Mesendoderm (in vitro differentiated cells): ENCODE measurements at places on chromosomes 12 and 14.

DNA sequence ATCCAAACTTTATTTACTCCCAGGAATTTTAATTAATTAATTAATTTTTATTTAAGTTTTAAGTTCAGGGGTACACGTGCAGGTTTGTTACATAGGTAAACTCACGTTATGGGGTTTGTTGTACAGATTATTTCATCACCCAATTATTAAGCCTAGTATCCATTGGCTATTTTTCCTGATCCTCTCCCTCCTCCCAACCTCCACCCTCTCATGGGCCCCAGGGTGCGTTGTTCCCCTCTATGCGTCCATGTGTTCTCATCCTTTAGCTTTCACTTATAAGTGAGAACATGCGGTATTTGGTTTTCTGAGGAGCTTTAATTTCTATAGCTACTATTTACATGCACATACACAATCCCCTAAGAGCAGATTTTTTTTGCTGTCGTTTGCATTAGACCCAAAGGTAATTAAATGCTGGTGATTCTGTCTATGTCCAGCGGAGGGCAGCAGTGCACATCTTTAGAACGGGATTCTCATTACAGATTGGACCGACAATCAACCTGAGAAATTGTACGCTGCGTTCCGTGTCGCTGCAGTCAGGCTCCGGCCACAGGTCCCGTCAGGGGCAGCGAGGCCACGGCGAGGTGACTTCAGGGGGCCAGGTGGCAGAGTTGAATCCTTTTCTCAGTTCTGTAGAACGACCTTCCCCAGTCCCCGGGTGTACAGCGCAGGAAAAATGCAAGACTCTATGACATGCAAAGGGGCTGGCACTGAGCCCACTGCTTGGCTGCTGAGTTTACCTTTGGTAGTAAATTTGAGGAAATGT lies 11.6 kb downstream of the TMEM30B start:
- peak; percentile 75 for DNase-seq

- DNase-seq: no peak
Observed at GRCh38 chr12:32400866-32401265, 1.5 kb downstream of the FGD4 start.

- no peak for DNase-seq
Observed at GRCh38 chr14:64792231-64792630, 87.5 kb downstream of the SPTB start.

- DNase-seq: no peak
Observed at GRCh38 chr12:97151481-97151880, 244.4 kb downstream of the NEDD1 start.

GRCh38 chr12:120725659-120726509 lies at the start of gene ACADS:
Gene ACADS (plus strand): TSS chr12:120725826. CDS start chr12:120725886, 60 bp downstream.
- DNase-seq: peak; percentile 92

- peak; percentile 37 for DNase-seq
Observed at GRCh38 chr12:4099276-4099675, 174.3 kb upstream of the CCND2 start.

- peak; percentile 82 for DNase-seq
Observed at GRCh38 chr14:76761136-76761959, at the start of gene VASH1. Gene VASH1 (plus strand): TSS chr14:76761468. CDS start chr14:76762822, 1,354 bp downstream.

DNA sequence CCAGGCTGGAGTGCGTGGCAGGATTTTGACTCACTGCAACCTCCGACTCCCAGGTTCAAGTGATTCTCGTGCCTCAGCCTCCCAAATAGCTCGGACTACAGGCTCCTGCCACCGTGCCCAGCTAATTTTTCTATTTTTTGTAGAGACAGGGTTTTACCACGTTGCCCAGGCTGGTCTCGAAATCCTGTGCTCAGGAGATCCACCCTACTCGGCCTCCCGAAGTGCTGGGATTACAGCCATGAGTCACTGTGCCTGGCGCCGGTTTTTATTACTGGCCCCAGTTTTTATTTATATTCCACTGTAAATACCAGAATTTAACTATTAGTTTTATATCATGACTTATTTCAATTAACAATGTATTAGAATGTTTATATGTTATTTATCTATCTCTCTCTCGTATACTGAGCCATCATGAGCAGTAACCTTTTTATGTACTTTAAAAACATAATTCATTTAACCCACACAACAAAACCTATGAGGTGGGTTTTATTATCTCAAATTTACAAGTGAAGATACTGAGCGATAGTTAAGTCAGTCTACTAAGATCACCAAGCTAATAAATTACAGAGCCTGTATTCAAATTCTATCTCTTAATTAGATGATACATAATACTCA lies 47.8 kb downstream of the HECTD1 start:
- no peak for DNase-seq

DNA sequence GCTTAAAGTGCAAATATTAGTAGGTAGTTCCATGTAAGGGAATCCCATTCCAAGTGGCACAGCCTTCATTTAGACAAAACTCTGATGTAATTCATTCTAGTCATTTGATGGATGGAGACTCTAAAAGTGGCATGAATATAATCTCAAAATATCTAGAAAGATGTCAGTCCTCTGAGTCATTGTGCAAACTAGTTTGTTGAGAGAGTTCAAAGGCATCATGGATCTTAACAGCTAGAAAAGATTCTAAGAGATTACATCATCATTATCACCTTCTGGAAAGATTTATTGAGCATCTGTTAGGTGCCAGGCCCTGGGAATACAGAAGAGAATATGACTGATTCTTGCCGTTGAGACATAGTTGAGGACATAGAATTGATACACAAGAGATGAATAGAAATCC lies 30.7 kb downstream of the CRADD start:
- DNase-seq: no peak

- DNase-seq: no peak
Observed at GRCh38 chr12:110010853-110011723, 11.9 kb downstream of the ANKRD13A start.

GRCh38 chr14:96058576-96059200 lies 19.5 kb downstream of the C14orf132 start:
- DNase-seq: no peak

DNA sequence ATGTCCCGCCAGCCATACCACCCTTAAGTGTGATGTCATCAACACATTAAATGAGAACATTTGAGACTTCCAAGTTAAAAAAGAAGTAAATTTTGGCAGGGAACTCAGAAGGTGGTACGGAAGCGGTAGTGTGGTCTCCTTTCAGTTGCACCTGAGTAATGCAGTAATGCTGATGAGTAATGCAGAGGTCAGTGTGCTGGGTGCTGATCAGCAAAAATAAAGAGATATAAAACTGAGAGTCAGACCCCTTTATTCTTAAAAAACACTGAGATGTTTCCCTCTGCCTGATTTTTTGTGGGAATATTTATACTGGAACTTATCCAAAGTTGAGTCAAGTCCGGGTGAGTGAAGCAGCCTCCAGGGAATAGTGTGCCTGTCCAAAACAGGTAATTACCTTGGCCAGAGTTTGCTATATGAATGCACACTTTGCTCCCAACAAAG lies 370.6 kb upstream of the PRICKLE1 start:
- DNase-seq: no peak

DNA sequence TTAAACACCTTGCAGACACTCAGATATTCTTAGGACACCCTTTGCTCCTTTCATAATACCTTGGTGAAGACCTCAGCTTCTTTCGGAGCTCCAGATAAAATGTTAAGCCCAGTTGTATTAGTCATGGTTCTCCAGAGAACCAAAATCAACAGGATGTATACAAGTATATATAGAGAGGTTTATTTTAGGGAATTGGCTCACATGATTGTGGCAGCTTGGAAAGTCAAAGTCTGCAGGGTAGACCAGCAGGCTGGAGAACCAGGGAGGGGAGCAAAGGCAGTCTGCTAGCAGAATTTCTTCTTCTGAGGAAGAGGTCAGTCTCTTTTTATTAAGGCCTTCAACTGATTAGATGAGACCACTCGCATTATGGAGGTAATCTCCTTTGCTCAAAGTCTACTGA lies 6.9 kb upstream of the IGF1 start:
- no peak for DNase-seq

DNA sequence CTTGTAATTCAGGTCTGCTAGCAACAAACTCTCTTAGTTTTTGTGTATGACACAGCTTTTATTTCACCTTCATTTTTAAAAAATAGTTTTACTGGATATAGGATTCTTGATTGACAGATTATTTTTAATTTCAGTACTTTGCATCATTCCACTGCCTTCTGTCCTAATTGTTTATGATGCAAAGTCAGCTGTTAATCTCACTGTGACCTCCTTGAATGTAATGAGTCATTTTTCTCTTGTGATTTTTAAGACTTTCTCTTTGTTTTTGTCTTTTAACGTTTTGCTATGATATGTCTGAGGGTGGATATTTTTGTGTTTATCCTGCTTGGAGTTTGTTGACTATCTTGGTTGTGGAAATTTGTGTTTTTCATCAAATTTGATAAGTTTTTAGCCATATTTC lies 126.3 kb upstream of the FBXO33 start:
- no peak for DNase-seq

DNA sequence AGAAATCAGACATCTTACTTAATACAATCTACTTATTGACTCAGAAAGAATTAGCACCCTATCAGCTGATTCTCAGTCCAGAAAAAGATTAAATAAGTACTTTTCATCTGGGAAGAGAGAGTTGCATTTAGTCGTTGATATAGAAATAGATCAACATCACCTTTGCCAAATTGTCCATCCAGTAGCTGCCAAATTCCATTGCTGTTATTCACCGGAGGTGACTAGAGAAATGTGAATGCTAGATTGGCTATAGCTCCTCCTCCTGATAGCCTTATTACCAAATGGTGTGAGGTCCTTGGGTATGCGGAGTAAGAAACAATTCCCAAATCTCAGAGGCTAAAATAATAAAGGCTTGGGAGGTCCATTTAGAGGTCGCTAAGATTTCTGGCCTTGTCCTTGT lies 723.3 kb upstream of the FLRT2 start:
- DNase-seq: peak; percentile 84

DNA sequence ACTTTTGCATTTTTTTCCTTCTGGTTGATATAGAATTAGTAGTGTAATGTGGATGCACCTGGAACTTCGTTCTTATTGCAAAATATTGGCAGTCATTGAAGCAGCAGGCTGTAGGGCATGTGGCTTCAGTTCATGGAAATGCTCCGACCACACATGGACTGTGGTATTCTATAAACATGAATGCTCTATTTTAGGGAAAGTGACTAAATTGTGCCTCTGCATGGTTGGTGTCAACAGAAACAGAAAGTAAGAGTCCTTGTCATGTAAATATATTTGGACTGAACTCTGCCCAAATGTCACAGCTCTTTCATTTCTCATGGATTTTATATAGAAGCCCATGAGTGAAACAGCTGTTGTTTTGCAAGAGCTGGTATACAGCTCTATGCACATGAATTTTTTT lies 917.0 kb downstream of the LRFN5 start:
- DNase-seq: no peak

- DNase-seq: peak; percentile 41
Observed at GRCh38 chr14:44963044-44963528, 1.1 kb downstream of the TOGARAM1 start.

DNA sequence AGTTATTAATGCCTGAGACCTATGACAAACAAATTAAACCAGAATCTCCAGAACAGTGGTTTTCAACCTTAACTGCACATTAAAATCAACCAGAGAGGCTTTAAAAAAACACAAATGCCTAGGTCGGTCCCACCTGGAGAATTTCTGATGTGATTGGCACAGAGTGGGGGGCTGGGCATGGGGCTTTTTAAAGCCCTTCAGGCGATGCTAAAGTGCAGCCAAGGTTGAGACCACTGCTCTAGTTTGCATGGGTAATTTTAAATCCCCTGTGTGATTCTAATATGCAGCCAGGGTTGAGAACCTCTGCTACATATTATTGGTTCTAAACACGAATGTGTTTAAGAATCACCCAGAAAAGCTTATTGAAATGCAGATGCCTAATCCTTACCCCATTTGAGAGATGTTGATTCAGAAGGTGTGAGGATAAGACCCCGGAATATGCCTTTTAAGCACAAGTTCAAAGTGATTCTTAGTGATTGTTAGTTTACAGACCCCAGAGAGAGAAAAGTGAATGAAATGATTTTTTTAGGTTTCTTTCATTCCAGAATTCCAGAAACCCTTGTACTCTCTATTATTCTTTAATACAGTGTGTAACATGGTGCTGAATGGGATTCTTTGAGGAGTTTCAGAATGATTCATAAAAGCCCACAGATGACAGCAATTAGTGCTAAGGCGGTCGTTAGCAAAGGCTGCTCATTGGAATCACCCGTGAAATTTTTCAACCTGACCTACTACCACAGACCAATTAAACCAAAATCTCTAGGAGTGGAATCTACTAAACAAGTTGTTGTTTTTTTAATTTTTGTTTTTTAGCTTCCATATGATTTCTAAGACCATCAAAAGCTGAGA lies 44.9 kb downstream of the LIN7A start:
- DNase-seq: peak; percentile 30

- DNase-seq: peak; percentile 66
Observed at GRCh38 chr12:130916241-130916911, 37.3 kb upstream of the ADGRD1 start.

- DNase-seq: no peak
Observed at GRCh38 chr12:66884091-66884490, 205.2 kb upstream of the GRIP1 start.

GRCh38 chr12:770479-770878 lies 18.1 kb downstream of the WNK1 start:
- no peak for DNase-seq

- no peak for DNase-seq
Observed at GRCh38 chr14:31261859-31262731, 54.5 kb upstream of the HECTD1 start.

DNA sequence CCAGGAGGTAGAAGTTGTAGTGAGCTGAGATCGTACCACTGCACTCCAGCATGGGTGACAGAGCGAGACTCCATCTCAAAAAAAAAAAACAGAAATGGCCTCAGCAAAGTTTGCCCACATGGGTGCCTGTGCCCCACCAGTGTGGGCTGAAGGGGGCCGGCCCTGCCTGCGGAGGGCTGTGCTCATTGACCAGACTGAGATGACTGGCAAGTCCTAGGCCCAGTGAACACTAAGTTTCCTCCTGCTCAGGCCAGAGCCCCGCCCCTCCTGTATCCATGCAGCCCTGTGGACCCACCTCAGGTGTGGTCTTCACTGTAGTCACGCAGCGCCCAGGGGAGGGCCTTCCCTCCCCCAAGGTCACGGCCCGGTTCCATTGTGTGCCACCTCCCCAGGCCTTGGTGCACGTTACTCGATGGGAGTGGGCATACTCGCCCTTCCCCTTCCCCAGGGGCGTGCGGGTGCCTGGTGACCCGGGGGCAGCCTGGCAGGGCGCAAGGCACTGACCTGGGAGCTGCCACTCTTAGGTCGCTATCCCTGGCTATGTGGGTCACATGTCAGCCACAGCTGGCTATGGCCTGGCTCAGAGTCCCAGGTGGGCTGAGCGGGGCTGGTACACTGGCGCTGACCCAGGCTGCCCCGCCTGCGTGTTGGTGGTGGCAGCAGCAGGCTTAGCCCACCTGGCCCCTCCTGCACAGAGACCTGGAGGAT lies 16.1 kb downstream of the INF2 start:
- DNase-seq: peak; percentile 50
